GM18507 (cell line): ENCODE measurements at places on chromosomes 5 and 9.

DNA sequence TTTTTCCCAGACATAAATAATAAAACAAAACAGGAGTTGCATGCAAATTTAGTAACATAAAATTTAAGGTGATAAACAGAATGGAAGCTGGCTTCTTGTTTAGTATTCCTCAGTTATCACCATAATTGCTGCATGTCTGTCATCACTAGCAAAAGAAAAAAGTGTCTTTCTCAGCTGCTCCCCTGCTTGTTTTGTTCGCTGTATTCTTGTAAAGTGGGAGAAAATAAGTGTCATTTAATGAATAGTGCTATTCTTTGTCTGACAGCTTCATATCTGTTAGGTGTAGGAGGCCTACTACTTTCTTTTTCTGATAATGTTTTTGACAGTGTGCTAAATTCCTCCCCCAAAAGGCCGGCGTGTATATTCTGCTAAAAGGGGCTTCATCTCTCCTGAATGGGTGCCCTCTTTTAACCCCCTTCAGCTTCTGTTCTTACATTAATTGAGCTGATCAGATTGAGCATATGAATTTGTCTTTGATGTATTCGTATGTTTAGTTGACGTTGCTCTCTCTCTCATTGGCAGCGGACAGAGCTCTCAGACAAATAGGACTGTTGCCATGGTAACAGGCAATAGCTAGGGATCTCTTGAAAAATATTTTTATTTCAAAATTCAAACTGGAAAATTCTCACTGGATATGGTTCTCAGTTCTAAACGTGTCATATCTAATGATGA, 303.8 kb downstream of the KIAA0825 start:
- no peak for DNase-seq

GRCh38 chr9:131813116-131813515, 73.2 kb upstream of the RAPGEF1 start:
- no peak for DNase-seq

DNA sequence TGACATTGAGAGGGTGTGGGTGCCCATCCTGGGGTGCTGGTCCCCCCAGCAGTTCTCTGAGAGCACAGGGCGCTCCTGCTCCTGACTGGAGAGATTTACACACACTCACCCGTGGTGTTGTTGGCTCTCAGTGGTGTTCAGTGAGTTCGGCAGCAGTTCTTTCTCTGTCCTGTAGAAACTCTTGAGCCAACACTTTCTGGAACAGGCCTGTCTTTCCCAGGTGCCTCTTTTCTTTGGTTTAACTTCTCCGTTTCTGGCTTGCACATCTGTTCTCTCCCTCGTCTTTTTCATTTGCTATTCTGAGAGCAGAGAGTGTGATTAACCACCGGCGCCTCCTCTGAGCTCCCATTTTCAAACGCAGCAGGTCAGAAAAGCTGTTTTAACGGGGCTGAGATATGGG, 284.5 kb downstream of the IRX2 start:
- no peak for DNase-seq

DNA sequence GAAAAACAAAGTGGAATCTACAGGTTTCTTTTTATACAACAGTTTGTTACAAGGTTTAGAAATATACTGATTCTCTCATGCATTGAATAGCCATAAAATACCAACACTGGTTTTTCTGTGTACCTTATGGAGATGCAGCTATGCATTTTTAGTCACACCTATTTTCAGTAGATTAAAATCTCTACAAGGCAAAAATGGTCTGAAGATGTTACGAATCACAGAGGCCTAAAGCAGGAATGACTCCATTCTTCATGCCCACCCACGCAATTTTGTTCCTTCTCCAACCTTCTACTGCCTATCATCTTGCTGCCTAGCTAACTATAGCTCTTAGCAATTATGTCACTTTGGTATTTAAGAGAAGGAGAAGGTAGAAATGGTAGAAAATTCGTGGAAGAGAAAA, 9.9 kb downstream of the PLK2 start:
- DNase-seq, result no peak

GRCh38 chr5:95701074-95701473, 18.3 kb upstream of the SPATA9 start:
- DNase-seq, result no peak

- DNase-seq, result no peak
Observed at GRCh38 chr5:113236536-113237288, 198.1 kb downstream of the TSSK1B start.

DNA sequence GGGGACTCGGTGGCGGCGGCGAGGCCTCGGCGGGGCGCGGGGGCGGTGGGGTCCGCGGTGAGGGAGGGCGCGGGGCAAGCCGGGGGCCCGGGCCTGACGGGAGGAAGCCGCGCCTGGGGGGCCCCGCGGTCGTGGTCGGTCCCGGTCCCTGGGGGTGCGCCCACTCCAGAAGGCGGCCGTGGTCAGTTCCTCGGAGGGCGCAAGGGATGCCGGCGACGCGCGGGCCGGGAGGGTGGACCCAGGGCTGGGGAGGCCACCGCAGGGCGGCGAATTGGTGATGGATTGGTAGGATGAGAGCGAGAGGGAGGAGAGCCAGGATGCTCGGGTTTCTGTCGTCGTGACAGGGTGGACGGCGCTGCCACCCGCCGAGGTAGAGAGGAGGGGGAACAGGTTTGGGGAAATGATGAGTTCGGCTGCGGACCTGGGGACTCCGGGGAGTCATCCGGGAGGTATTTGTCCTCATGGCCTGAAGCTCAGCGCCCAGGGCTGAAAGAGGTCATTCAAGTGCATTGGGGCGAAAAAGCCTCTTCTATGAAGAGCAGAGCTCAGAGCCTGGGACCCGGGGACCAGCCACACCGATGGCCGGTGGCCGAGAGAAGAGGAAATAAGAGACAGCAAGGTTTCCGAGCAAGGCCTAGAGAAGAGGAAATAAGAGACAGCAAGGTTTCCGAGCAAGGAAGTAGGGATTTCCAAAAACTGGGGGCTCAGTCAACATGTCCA, 557 bp downstream of the GNG10 start:
- peak; percentile 20 for DNase-seq

- DNase-seq, result no peak
Observed at GRCh38 chr5:102818345-102818744, 63.2 kb downstream of the PAM start.

- DNase-seq, result no peak
Observed at GRCh38 chr9:21935631-21936030, 58.6 kb downstream of the CDKN2A start.

- peak; percentile 64 for DNase-seq
Observed at GRCh38 chr5:173327948-173328843, at the start of gene STC2. Gene STC2 (minus strand): TSS chr5:173328414. CDS start chr5:173328193, 221 bp downstream.

GRCh38 chr9:36074870-36075532, 38.3 kb downstream of the RECK start:
- DNase-seq, result no peak

DNA sequence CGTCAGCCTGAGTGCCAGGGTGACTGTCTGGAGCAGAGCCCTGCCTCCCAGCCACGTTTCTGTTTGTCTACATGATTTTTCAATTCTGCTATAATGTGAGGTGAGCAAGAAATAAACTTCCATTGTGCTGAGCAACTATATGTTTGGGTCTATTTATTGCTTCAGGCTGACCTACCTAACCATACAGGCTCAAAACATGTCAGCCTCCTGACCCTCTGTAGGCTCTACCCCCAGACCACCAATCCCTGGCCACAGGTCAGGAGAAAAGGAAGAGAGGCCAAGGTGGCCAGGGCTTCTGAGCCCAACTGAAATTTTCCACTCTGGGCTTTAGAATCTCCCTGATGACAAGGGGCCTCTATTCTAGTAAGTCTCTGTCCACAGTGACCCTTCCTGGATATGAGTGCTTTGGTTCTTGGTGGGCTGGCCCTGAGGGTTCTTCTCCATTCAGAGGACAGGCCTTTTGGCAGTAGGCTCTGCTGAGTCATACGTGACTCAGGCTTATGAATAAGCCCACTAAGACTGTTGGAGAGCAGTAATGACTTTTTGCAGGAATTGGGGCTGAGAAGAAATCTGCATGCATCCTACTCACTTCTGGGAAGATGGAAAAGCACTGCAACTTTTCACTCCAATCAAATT, 117.2 kb upstream of the TBCA start:
- no peak for DNase-seq

GRCh38 chr5:53023969-53024368, 34.8 kb downstream of the ITGA2 start:
- DNase-seq, result peak; percentile 5

GRCh38 chr5:171714261-171714660, 71.4 kb upstream of the SMIM23 start:
- no peak for DNase-seq

DNA sequence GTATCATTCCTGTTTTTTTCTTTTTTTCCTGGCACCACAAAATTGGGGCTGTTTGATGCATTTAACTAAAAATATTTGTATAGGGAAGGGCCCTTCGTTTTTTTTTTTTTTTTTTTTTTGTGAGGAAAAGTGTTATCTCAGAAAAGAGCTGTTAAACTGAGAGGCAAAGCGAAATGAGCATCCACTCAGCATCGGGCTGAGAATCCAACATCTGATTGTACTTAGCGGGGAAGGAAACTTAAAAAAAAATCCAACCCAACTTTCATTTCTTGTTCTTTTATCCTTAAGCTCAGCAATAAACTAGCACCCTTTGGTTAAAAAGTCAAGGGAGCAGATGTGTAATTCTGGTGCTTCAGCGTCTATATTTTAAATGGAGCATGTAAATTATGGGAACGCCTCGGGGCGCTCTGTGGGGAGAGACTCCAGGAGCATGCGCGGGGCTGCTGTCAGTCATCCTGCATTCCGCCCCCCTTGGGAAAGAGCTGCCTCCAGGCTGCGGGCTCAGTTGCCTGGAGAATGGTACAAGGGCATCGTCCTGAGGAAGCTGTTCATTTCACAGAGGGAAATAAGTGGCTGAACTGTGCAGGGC, 33.3 kb downstream of the DMRT2 start:
- DNase-seq, result no peak

DNA sequence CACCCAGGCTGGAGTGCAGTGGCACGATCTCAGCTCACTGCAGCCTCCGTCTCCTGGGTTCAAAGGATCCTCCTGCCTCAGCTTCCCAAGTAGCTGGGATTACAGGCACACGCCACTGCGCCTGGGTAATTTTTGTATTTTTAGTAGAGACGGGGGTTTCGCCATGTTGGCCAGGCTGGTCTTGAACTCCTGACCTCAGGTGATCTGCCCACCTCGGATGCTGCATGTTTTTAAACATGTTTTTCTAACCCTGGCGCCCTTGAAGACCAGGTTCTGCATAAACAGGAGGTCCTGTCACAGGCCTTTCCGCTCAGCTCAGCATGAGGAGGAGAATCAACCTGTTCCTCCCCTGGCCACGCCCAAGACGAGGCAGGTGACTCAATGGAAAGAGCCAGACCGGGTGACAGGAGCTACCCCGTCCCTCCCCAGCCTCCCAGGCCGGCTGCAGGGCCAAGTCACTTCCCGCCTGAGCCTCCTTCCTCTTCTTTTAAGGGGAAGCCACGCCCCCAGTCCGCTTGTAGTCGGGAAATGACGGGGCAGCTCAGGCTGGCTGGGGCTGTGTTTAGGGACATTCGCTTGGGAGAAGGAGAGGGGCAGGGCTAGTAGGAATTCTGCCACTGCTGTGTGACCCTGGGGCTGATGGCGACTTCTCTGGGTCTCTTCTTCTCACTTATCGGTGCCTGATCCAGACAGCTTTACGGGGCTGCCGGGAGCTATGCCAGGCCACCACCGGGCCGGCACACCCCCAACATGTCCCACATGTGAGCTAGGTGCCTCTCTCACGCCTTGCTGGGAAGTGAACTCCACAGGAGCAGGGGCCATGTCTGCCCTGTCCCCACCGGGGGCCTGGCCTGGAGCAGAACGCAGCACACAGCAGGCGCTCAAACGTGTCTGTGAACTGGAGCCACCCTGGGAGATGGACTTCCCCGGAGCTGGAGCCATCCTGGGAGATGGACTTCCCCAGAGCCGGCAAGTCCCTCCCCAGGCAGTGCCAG, 6.1 kb downstream of the NOTCH1 start:
- peak; percentile 76 for DNase-seq

- DNase-seq, result no peak
Observed at GRCh38 chr5:81171769-81172168, 61.4 kb upstream of the CKMT2 start.

DNA sequence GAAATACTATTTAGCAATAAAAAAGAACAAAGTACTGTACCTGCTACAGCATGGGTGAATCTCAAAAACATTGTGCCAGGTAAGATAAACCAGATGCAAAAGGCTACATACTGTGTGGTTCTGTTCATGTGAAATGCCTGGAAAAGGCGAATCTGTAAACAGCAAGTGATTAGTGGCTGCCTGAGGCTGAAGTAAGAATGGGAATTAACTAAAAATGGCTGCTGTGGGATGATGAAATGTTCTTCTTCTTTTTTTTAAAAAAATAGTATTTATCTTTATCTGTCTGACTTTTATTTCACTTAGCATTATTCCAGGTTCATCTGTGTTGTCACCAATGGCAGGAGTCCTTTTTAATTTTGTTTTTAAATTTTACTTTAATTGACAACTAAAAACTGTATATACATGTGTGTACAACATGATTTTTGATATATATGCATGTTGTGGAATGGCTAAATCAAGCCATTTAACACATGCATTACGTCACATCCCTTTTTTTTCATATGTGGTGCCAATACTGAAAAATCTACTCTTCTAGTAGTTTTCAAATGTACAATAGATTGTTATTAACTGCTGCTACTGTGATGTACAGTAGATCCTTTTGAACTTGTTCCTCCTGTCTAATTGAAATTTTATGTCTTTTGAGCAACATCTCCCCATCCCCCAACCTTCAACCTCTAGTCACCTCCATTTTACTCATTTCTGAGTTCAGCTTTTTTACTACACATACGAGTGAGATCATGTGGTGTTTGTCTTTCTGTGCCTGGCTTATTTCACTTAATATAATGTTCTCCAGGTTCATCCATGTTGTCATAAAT, 62.9 kb upstream of the TNFAIP8 start:
- DNase-seq, result no peak

DNA sequence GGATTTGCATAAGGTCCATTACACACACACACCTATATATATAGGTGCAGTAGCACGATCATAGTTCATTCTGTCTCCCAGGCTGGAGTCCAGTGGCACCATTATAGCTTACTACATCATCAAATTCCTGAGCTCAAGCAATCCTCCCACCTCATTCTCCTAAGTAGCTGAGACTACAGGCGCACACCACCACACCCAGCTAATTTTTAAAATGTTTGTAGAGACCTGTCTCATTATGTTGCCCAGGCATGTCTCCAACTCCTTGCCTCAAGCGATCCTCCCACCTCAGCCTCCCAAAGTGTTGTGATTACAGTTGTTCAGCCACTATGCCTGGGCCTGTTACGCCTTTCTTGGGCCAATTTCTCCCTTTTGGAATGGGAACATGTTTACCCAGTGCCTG, 39.7 kb downstream of the DNAJB5 start:
- DNase-seq, result no peak

DNA sequence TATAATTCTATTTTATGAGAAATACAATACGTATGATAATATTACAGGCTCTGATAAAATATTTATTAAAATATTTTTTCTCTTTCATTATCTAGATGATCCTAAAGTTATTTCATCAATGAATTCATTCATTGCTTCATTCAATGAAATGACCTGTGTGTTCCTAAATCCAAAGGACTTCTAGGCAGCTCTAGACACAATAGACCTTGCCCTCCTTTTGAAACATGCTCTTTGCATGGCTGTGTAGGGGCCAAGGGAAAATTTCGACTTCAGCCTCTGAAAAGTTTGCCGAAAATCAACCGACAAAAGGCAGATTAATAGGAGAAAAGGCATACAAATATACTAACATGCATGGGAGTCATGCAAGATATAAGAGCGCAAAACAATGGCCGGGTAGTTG, 402.0 kb downstream of the ELAVL2 start:
- DNase-seq, result no peak

GRCh38 chr5:128491291-128491690, 46.8 kb downstream of the FBN2 start:
- no peak for DNase-seq

GRCh38 chr9:32265037-32265436, 119.4 kb upstream of the ACO1 start:
- no peak for DNase-seq
